Putamen (tissue), 1 donor: ENCODE measurements at places on chromosomes 13 and 19.

- no peak for DNase-seq
Measured at GRCh38 chr13:25147638-25148401, 24.3 kb downstream of the AMER2 start.

DNA sequence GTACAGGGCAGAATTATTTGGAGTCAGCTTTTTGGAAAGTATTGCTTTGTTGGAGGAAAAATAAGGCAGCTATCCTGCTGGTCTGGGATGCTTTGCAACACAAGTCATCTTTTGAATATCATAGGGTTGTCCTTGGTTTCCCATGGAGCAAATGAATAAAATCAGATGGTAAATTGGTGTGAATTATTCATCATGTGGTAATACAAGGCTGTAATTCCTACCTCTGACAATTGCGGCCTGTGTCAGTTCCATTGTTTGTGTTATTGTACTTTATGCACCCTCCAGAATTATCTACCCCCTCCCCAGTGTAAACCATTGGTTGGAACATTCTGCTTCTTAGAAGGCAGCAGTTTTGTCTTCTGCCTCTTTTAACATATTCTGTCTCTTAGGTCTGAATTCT, 46.2 kb downstream of the RNASEH2B start:
- DNase-seq = no peak

GRCh38 chr13:99223587-99223986, 22.9 kb downstream of the UBAC2 start:
- DNase-seq = no peak

- no peak for DNase-seq
Measured at GRCh38 chr13:97719736-97720135, 233.7 kb upstream of the IPO5 start.
